ENCODE measurements at places on chromosomes 4 and X.
A peak's percentile ranks its signal among the peaks of the same experiment; 100 is the strongest.

DNA sequence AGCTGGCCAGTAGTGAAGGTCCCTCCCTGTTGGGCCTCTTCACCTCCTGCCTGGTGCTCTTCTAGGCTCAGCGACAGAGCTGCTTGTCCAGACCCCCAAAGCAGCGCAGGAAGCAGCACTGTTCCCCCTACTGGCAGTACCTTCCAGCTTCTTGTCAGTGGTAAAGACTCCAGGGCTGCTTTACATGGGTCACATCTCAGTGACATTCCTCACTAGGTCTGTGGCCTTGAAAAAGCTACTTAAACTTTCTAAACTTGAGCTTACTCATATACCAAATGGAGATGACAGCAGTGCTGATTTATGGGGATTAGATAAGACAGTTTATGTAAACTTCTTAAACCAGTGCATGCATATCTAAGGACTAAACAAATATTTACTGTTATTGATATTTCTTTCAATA, 117.3 kb downstream of the FAT4 start:
- no peak for DNase-seq

DNA sequence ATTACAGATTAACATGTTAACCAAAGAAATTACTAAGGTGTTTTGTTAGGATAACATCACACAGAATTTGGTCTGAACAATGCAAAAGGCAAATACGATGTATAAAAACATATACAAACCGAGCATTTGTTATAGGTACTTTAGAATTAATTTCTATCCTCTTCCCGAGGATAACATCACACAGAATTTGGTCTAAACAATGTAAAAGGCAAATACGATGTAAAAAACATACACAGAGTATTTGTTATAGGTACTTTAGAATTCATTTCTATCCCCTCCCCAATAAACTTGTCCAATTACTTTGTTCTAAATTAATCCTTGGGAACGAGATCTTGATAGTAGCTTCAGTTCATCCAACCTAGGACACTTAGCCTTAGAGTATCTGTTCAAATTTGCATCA, 7.6 kb downstream of the HNRNPDL start:
- DNase-seq: no peak

- no peak for DNase-seq
Observed at GRCh38 chr4:103478734-103479133, 241.1 kb downstream of the TACR3 start.

- DNase-seq: no peak
Observed at GRCh38 chrX:47168495-47169073, 23.6 kb downstream of the RBM10 start.

GRCh38 chr4:186852073-186852420, 128.4 kb upstream of the FAT1 start:
- no peak for DNase-seq

DNA sequence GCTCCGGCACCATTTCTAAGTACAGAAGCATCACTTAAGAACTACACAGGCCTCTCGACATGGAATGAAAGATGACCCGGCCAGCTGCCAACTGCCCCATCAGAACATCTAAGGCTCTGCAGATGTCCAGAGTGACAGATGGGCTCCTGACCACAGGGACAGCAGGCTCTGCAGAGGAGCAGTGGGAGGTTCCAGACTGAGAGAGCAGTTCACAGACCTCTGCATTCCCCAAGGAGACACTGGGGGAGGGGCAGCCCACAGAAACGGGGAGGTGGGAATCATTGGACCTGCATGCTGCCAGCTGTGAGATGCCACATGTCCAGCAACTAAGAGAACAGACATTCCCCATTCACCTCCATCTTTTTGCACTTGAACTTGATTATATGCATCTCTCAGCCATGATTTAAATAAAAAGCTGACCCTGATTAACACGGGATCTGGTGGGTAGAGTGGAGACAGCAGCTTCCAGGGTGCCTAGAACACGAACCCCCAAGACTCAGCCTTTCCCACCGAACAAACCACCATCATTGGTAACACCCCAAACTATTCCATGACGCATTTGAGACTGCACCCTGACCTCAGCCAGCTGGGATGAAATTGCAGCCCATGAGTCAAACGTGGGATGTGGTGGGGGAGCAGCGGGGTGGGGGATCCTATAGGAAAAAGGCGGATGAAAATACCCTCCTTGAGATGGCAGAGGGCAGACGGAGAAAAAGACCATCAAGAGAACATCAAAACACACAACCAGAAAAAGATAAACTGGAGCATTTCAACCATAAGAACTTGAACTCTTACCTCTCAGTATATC, 47.2 kb downstream of the AFAP1 start:
- DNase-seq: peak; percentile 89

DNA sequence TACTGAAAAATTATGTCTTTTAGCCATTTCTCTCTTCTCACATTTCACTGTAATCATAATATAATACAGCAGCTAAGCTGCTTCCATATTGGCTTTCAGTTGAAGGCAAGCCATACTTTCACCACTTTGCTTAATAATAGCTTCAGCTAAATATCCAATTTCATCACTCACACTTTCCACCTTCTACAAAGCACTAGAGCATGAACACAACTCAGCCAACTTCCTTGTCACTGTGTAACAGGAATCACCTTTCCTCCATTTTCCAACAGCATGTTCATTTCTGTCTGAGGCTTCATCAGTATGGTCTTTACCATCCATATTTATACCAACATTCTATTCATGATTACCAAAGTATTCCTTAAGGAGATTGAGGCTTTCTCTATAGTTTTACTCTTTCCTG, 219.8 kb upstream of the CTSO start:
- DNase-seq: no peak

GRCh38 chr4:113511944-113512343, 249.6 kb downstream of the CAMK2D start:
- no peak for DNase-seq

DNA sequence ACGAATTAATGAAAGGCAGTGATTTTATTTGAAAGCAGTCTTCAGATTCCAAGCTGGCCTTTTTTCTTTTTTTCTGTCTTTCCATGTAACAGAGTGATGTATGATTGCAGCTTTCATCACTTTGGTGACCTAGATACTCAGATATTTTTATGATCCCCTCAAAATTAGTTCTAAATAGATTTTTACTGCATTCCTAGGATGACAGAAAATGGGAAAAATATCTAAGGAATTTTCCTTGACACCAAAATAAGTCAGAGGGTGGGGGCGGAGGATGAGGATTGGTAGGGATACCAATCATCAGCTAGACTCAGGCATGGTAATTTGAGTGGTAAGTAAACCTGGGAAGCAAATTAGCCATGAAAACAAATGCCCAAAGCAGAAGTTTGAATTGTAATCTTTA, 11.9 kb upstream of the HMGB2 start:
- no peak for DNase-seq

GRCh38 chrX:41025926-41026701, 59.1 kb upstream of the USP9X start:
- DNase-seq: no peak

DNA sequence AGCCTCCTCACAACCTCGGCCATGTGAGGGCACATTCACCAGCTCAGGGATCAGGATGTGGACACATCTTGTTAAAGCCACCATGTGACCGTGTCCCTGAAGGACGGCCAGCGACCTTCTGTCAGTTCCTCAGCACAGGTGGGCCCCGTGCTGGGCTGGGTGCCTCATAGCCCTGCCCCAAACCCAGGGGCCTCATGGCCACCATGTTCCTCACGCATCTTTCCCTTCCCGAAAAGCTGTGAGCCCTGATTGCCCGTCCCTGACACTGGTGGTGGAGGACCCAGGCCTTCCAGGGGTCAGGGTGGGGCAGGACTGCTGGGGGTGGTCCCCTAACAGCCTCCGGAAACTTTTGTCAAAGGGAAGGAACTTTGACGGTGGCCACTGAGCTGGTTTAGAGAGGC, 60.1 kb upstream of the ADRA2C start:
- no peak for DNase-seq

- no peak for DNase-seq
Observed at GRCh38 chr4:168577624-168578023, 80.8 kb downstream of the PALLD start.

GRCh38 chr4:155614111-155614762, 52.4 kb upstream of the GUCY1A1 start:
- no peak for DNase-seq

DNA sequence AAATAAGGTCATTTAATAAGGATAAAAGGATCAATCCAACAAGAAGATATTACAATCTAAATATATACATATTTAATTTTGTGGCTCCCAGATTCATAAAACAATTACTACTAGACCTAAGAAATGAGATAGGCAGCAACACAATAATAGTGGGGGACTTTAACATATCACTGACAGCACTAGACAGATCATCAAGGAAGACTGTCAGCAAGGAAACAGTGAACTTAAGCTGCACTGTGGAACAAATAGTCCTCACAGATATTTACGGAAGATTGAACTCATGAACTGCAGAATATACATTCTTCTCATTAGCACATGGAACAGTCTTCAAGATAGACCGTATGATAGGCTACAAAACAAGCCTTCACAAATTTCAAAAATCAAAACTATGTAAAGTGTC, 56.1 kb upstream of the NAP1L2 start:
- DNase-seq: no peak

DNA sequence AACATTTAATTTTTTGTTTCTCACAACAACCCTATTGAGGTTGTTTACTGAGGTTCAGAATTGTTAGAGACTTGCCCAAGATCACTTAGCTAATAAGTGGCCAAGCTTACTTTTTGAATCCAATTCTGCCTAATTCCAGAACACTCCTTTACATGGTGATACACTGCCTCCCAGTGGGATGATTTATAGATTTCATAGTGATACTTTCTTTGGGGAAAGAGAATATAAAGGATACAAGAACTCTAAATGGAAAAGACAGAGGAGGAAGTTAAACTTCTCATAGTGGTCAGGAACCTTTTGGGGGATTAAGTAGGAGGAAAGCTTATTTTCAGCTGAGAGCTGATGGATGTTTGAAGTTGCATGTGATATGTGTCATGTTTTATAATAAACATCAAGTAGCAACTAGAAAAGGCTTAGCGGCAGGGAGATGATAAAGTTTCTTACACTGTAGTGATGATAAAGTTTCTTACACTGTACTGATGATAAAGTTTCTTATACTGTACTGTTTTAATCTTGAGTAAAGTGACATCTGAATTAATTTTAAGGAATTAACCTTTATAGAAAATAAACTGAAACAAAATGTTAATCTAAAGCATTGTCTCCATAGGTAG, 15.3 kb downstream of the STAG2 start:
- DNase-seq: peak; percentile 17

DNA sequence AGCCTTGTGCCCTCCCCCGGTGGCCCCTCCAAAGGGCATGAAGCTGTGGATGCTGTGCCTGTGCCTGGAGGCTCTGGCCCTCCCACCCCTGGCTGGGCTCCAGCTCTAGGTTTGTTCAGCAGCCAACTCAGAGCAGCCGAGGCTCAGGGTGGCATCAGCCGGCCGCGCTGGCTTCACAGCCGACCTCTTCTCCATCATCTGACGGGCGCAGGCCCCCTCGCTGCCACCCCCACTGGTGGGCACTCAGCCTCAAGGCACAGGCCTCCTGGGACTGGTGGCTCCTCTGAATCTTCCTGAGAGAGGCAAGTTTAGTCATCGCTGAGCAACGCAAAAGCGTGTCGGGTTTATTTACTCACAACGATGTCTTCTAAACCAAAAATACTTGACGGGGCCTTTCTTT, 46.0 kb downstream of the PCGF3 start:
- DNase-seq: no peak

GRCh38 chr4:185809121-185809520, 2.9 kb downstream of the SORBS2 start:
- DNase-seq: no peak

- no peak for DNase-seq
Observed at GRCh38 chr4:102599455-102599854, 98.3 kb downstream of the NFKB1 start.
